Stimulated activated CD4-positive, alpha-beta T cell treated with anti-CD3 and anti-CD28 coated beads, TNF-alpha, amount 100 ng/mL, for 1 hour (primary cell): ENCODE measurements at places on chromosomes 2 and 18.

GRCh38 chr2:20333738-20334137, 16.9 kb downstream of the PUM2 start:
- DNase-seq = no peak

- DNase-seq = no peak
Observed at GRCh38 chr2:4110273-4110672, 406.9 kb downstream of the DCDC2C start.

DNA sequence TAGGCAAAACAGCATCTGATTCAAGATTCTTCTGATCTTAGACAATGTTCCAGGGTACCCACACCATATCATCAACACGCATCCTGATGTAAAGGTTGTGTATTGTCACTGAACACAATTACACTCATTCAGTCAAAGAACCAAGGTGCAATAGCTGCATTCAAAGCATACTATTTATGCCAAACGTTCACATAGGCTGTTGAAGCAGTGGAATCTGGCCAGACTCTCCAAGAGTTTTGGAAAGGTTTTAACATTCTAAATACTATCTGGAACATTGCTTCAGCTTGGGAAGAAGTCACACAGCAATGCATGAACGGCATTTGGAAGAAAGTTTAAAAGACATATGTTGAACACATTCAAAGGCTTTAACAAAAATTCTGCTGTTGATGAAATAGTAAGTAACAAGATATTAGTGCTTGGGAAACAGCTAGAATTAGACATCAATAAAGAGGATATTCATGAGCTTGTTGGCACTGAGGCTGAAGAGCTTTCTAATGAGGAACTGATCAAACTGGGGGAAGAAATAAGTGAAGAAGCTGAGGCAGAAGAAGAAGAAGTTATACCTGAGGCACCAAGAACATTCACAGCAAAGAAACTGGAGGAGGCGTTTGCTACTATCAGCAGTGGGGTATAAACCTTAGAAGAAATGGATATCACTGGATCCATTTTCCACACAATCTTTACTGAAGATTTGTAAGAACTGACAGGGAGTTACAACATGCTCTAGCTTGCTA, 47.6 kb upstream of the MSH6 start:
- DNase-seq = no peak

GRCh38 chr2:191171286-191171685, 20.5 kb upstream of the STAT4 start:
- DNase-seq = no peak

DNA sequence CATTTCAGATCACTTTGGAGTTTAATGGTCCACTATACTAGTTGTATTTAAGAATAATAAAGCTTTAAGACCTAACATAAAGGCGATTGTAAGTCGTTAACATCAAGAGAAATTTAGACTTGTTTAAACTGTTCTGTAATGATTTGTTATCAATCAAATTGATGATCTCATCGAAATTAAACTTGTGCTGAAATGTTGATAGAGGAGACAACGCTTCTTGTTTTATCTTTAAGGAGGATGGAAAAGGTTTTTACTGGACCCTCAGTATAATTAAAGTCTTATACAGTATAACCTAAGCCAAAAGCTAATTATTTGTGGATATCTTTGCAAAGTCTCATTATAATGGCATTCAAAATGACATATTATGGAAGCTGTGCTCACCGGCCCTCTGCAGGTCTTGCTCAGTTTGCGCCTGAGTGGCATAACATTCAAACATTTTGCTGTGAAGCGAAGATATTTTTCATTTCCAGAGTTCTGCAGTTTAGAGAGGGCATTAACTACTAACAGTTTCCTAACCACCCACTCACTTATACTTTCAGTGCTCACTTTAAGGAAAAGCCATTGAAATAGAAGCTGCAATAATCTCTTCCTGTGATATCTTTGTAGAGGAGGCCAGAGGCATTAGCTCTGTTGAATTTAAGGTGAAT, 1.4 kb upstream of the SERTAD2 start:
- no peak for DNase-seq

DNA sequence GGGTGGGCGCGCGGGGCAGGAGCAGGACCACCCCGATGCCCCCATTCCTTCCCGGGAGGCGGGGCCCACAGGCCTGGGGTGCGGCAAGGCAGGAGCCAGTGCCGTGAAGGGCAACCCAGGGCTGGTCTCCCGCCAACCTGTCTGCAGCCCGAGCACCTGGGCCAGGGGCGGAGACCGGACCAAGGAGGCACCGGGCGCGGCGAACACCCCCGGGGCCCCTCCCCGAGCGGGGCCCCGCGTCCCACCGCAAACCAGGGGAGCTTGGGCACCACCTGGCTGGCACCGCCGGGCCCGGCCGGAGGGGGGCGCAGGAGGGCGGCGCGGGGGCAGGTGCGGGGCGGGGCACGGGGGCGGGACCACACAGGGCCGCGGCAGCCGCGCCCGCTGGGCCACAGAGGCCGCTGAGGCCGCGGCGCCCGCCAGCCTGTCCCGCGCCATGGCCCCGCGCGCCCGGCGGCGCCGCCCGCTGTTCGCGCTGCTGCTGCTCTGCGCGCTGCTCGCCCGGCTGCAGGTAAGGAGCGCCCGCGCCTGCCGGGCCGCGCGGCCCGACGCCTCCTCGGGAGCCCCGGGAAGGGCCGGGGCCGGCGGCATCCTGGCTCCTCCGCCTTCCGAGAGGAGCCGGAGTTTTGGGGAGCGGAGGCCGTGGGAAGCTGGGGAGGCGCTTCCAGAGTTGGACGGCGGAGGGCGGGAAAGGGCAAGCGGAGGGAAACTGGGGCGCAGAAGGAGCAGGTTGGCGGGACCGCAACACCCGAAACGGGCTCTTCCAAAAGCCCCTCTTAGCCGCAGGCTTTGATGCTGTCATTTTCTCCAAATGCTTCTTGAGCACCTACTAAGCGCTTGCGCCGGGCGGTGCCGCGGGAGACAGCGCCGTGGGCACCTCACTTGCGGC, at the start of gene TNFRSF11A:
Gene TNFRSF11A (plus strand): TSS at position 394 of the 889 bp plus-strand sequence. CDS start 43 bp downstream, at position 437.
- DNase-seq = peak; percentile 22

- DNase-seq = no peak
Observed at GRCh38 chr18:1825296-1825695, 746.0 kb downstream of the METTL4 start.

DNA sequence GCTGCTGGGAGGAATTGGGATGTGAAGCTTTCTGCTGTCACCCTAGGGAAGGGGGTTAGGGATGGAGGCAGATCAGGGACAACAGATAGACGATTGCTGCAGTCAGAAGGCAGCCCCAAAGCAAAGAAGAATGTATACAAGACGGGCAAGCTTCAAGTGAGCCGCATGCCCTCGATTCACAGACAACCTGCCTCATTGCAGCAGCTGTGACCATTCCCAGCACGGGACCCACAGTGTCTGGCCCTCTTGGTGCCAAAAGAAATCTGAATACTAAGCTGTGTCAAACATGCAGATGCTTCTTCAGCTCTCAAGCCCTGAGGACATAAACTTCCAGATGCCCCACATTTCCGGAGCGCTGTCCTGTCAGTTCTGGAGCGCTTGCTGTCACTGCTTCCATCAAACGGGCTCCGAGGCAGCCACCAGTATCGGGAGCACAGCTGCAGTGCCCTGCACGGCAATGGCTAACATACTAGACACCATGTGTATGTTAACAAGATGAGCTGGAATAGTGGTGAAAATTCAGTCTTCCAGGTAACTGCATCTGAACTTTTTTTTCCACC, 33.8 kb downstream of the PRELID3A start:
- DNase-seq = no peak

DNA sequence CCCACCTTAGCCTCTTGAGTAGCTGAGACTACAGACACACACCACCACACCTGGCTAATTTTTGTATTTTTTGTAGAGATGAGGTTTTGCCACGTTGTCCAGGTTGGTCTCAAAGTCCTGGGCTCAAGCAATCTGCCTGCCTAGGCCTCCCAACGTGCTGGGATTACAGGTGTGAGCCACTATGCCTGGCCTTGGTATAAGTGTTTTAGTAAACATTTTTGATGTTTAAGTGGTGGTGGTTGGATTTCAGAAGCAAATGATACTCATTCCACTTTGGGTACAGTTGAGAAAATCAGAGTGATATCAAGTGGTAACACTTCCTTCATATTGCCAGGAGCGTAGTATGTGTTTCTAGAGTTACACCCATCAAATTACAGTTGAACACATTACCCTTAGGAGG, 25.4 kb downstream of the ACADL start:
- DNase-seq = no peak

GRCh38 chr2:9097239-9097638, 93.8 kb upstream of the MBOAT2 start:
- no peak for DNase-seq

- DNase-seq = no peak
Observed at GRCh38 chr2:223932816-223933800, 12.0 kb downstream of the WDFY1 start.

DNA sequence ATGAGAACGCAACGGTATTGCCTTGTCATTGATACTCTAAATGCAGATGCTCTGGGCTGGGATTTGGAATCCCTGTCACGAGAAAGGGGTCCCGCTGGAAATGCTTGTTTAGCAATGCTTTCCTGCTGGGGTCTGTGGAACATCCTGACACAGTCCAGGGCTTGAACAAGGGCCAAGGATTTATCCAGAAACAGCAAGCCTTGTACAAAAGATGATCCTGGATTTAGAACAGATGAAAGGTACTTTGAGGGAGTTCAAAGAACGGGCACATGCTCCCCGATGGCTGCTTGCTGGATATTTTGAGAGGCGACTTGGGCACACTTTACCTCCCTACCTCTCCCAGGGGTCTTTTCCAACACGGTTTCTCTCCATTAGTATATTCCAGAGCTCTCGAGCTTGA, 108.1 kb upstream of the CELF4 start:
- DNase-seq = no peak

DNA sequence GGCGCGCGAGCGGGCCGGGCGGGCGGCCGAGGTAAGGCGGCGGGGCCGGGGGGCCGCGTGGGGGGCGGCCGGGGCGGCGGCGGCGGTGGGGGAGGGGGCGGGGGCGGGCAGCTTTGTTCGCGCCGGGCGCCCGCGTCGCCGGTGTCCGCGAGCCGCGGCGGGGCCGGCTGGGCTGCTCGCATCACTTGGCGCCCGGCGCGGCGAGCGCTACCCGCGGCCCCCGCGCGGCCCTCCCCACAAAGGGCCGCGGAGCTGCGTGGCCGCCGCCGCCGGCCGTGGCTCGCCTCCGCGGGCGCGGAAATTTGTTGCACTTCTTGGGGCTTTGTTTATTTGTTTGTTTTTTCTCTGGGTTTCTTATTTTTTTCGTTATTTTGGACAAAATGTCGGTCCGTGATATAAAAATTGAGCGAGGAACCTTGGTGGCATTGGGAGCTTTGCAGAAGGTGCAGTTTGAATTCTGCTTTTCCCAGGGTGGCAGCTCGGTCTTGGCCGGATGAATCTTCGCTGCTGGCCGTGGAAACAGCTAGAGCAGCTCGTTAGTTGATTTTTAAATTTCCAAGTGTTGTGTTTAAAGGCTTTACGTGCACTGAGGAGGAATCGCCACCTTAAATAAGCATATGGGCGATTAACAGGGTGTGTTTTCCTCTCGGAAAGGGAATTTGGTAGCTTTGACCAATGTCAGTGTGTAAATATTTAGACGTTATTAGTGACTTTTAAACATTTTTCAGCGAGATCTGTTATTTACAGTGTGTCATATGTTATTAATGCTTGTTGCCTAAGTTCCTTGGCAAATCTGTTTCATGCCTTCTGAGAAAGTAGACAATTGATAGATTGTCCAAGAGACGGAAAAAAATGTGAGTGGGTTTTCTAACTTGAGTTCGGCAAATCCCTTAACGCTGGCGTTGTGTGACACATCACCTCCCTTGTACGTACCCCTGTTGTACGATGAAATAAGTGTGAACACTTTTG, 822 bp downstream of the UBE2E3 start:
- no peak for DNase-seq

- no peak for DNase-seq
Observed at GRCh38 chr2:237354892-237355291, 59.1 kb downstream of the COL6A3 start.

DNA sequence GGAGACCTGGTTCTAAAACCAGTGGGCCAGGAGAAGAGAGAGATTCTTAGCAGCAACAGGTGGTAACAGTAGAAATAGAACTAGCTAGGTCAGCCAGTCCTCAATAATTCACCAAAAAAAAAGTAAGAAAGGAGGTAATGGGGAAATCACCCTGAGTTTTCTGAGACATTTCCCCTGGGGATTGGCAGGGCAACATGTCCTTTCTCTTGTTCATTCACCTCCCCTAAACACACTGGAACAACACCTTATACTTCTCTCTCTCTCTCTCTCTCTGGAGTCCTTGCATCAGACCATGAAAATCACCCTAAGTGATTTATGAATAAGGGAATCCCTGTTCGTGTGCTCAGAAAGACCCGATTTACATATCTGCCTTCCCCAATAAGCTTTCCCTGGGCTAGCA, 64.8 kb downstream of the COX7A2L start:
- no peak for DNase-seq

GRCh38 chr2:1907291-1907690, 163.0 kb upstream of the PXDN start:
- DNase-seq = no peak

- DNase-seq = no peak
Observed at GRCh38 chr2:33791625-33792024, 192.5 kb upstream of the FAM98A start.

DNA sequence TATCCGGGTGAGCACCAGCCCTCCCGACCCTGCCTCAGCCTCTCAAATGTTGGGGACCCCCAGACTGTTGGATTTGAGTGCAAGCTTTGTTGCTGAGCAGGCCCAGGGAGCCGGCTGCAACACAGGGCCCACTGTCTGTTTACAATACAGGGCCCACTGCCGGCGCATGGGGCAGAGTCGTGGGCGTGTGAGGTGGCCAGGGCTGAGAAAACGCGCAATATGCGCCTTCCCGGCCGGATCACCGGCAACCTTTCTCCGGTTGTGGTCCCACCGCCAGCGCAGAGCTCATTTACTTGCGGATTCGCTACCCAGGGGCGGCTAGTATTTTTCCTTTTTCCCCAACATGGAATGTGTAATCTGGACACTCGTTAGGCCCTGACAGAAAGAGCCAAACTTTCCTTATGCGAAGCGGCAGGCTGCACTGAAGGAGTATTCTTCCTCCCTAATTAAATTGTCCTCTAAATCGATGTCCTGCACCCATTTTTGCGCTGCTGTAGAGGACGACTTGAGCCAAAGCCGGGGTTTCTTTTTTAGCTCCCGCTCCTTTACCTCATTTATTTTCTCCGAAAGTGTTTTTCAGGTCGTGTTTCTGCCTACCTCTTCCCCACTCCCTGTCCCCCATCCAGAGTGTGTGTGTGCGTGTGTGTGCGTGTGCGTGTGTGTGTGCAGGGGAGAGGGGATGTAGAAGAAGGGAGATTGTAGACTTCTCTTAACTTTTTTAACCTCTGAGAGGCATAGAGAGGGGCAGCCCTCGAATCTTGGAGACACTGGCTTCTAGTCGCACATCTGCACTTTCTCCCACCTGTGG, 2.7 kb downstream of the OTX1 start:
- DNase-seq = no peak

GRCh38 chr2:65397122-65397521, 35.3 kb downstream of the SPRED2 start:
- no peak for DNase-seq

DNA sequence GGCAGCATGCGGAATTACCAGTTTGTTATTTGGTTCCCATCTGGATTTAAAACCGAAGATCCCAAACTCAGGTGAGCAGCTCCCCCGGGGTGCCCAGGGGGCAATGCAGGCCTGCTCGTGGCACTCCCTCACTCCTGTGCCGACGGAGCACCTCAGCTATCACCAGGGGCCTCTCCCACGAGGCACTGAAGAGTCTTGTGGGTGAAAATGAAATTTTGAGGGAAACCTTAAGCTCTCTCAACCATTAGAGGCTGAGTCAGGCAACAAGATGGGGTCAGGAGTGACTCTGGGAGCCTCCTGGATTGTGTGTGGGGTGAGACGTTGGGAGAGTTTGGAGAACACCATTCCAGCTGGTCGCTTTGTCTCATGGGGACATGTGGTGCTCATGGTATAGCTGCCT, 189.0 kb downstream of the PRKCE start:
- no peak for DNase-seq

- DNase-seq = no peak
Observed at GRCh38 chr2:146934921-146935320, 909.9 kb upstream of the ACVR2A start.
